ENCODE measurements at places on chromosomes 1 and 21.
A peak's percentile ranks its signal among the peaks of the same experiment; 100 is the strongest.

GRCh38 chr1:31639543-31639942 is 5.1 kb downstream of the PEF1 start:
- no peak for DNase-seq

- no peak for DNase-seq
Measured at GRCh38 chr1:153403421-153404085, 12.7 kb upstream of the S100A8 start.

- no peak for DNase-seq
Measured at GRCh38 chr21:45225041-45225740, 62.5 kb downstream of the POFUT2 start.

DNA sequence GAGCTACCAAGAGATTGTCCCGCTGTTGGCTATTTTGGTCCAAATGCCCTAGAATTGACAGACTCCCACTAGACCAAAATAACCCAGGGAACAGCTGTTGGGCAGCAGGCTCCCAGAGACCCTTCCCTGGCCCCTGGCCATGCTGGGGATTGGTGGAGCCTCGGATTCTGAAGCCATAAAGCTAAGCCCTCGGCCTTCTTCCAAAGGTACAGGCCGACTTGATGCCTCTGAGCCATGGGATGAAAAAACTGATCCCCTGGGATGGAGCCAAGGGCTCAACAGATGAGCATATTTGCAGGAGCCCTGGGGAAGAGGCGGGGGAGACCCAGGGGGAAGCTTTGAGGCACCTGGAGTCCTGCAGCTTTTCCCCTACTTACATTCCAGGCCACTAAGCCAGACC is 1.0 kb upstream of the LRRC38 start:
- DNase-seq = no peak

DNA sequence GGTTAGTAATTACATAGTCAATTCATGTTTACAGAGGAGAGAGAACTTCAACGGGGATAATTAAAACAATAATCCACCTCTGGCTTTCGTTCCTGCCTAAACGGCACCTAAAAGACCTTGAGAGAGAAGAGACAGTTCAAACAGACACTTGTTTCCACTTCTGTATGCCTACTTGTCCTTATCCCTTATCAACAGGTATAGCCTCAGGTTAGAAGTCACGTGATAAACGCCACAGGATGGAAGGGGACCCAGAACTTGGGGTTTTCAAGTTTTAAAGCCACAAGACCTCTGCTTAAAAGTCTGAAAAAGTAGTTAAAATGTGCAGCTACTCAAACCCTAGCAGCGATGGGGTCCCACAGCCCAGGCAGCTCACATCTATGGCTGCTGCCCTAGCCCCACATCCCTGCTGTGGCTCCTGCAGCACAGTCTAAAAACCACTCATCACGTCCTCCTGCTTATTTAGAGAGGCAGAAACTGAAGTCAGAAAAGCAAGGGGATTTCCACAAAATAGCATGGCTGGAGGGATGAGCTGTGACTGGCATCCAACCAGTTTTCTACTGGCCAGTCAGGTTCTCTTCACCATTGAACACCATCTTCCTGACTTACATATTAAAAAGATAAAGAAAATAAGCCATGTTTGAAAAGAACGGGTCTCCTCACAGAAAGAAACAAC is 51.2 kb upstream of the SEC16B start:
- no peak for DNase-seq

GRCh38 chr1:241990040-241990439 is 8.9 kb downstream of the MAP1LC3C start:
- DNase-seq = no peak

GRCh38 chr21:36079010-36079649 is 9.3 kb downstream of the CBR1 start:
- DNase-seq = peak; percentile 8

- no peak for DNase-seq
Measured at GRCh38 chr1:20982316-20982715, 194.4 kb downstream of the EIF4G3 start.

DNA sequence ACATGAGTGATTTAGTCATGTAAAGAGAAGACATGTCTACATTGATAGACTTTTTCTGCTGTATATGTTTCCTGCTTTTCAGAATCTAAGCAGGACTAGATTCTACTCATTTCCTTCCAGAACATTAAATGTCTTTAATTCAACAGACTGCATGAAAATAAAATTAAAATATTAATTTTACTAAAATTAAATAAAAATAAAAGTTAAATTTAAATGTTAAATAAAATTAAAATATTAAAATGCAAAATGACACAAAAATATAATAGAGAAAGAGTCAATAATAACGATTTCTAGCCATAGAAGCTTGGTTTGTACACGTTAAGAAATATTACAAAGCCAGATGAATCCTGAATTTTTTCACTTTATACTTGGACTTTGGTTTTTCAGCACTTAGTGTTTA is 552.8 kb upstream of the NR5A2 start:
- DNase-seq = no peak

GRCh38 chr1:37858931-37859506 is 373 bp downstream of the MTF1 start:
- DNase-seq = no peak

GRCh38 chr1:234985007-234985370 is 143.6 kb downstream of the TOMM20 start:
- DNase-seq = no peak

GRCh38 chr1:98181036-98181764 is 260.4 kb upstream of the DPYD start:
- DNase-seq = no peak

GRCh38 chr1:9410737-9411297 is 118.1 kb downstream of the SPSB1 start:
- DNase-seq = no peak

DNA sequence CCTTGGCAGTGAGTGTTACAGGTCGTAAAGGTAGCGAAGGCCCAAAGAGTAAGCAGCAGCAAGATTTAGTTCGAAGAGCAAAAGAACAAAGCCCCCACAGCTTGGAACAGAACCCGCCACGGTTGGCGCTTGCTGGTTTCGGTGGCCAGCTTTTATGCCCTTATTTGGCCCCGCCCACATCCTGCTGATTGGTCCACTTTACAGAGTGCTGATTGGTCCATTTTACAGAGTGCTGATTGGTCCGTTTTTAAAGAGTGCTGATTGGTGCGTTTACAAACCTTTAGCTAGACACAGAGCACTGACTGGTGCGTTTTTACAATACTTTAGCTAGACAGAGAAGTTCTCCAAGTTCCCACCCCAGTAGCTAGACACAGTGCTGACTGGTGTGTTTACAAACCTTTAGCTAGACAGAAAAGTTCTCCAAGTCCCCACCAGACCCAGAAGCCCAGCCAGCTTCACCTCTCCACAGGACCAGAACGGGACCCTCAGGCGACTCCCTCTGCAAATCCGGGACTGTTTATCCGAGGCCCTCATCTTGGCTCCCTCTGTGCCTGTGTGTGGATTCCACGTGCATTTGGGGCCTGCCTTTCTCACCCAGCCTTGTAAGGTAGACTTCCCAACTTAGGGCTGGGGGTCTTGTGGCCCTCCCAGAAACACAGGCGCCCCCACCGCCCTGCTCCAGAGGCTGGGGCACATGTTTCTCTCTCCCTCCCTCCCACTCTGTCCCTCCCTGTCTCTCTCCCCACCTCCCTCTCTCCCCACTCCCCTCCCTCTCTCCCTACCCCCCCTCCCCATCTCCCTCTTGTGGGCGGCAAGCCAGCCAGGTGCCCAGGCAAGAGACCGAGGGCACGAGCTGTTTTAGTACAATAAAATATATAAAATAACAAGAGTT is 12.6 kb downstream of the FTCD start:
- peak; percentile 21 for DNase-seq

GRCh38 chr1:210771131-210771530 is 362.8 kb downstream of the KCNH1 start:
- no peak for DNase-seq

- no peak for DNase-seq
Measured at GRCh38 chr1:238119060-238119459, 228.3 kb upstream of the ZP4 start.

DNA sequence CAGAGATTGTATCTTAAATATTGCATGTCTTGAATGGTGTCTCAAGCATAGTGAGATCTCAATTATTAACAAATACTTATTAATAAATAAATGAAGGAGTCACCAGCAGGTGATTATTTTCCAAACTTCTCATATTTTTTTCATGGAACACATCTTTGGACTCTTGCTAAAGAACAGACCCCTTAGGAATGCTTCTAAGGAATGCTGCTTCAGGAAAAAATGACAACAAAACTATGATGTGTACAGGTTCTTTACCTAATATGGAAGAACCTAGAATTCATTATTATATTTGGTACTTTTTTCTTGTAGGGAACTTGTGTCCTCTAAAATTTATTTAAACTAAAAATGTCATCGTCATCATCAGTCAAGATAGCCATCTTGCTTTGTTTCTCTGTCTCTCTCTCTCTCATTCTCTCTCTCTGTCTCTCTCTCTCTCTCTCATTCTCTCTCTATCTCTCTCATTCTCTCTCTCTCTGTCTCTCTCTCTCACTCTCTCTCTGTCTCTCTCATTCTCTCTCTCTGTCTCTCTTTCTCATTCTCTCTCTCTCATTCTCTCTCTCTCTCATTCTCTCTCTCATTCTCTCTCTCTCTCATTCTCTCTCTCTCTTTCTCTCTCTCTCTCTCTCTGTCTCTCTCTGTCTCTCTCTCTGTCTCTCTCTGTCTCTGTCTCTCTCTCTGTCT is 63.0 kb upstream of the ETS2 start:
- DNase-seq = no peak

GRCh38 chr1:215617979-215618378 is 50.9 kb downstream of the KCTD3 start:
- DNase-seq = no peak

DNA sequence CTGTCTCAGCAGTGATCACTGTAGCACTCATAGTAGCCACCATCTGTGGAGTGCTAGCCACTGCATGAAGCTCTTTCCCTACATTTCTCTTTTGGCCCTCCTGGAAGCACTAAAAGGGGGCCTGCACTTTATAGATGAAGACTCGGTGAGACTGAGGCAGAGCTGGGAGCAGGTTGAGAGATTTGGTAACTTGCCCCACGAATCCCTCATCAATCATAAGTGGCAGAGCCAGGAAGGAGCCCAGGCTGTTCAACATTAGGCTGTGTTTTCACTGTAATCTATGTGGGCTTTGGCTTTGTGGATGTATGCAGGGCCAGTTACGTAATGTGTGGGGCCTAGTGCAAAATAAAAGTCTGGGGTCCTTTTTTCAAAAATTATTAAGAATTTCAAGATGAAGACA is 13.3 kb upstream of the ETV3 start:
- DNase-seq = no peak

DNA sequence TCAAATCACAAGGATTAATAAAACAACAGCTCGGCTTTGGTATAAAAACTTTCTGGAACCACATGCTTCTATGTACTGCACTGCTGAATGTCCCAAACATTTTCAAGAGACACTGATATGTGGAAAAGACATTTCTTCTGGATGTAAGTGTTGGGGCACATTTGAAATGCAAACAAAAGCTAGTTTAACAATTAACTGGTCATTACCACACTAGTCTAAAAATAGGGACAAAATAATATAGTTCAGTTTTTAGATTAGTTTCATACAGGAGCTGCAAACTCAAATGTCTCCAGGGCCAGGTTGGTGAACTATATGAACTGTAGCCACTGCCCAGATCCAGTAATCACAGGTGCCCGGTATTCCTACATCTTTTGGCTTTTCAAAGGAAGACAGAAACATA is 3.2 kb downstream of the IL23R start:
- DNase-seq = no peak

GRCh38 chr1:244231572-244232315 is 180.7 kb downstream of the ZBTB18 start:
- DNase-seq = no peak

GRCh38 chr1:211531194-211532087 is 39.5 kb upstream of the RD3 start:
- DNase-seq = no peak
